ENCODE measurements at places on chromosomes 5 and 9.

GRCh38 chr5:32471784-32472183 is 27.2 kb upstream of the ZFR start:
- no peak for DNase-seq

- DNase-seq, result no peak
Observed at GRCh38 chr9:133167096-133167730, 3.5 kb upstream of the GBGT1 start.

- no peak for DNase-seq
Observed at GRCh38 chr9:36576866-36577265, 4.2 kb downstream of the MELK start.

GRCh38 chr9:26802921-26803320 is 89.7 kb downstream of the CAAP1 start:
- DNase-seq, result no peak

DNA sequence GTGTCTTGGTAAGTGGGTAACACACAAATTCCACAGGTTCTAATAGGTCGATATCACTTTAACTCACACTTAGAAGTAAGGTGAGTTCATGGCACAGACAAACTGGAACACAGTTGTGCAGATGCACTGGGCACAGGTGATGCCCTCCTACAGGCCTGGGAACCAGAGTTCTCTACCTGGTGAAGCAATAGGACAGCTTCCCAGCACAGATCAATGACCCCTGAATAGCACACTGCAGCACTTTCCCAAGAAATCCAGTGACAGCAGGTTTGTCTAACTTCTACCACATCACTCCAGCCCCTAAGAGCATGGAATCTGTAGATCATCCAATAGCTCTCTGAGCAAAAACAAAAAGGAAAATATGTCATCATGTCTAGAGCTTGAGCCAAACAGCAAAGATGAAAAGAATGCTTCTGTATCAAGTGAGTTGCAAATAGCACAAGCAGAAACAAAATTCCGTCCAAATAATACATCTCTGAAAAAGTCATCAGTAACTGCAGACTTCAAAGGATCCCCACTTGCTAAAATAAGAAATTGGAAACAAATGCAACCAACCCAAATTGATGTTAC is 33.5 kb downstream of the MOCS2 start:
- DNase-seq, result no peak

DNA sequence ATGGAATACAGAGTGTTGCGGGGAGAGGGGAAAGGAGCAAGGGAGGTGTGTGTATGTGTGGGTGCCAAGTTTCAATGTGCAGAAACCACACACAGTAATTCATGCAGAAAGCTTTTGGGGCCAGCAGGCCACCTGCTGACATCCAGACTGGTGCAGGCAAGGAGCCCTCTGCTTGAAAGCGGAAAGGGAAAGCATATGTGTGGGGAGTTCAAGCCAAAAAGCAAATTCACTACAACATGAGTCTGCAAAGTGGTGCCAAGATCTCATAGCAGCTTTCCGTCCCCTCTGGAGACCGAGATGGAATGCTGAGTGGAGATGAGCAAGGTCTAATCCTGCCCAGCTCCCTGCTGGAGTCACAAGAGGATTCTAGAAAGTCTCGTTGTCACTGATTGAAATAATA is 159.7 kb upstream of the VLDLR start:
- no peak for DNase-seq

GRCh38 chr5:143694357-143694756 is 117.6 kb upstream of the HMHB1 start:
- DNase-seq, result peak; percentile 43

DNA sequence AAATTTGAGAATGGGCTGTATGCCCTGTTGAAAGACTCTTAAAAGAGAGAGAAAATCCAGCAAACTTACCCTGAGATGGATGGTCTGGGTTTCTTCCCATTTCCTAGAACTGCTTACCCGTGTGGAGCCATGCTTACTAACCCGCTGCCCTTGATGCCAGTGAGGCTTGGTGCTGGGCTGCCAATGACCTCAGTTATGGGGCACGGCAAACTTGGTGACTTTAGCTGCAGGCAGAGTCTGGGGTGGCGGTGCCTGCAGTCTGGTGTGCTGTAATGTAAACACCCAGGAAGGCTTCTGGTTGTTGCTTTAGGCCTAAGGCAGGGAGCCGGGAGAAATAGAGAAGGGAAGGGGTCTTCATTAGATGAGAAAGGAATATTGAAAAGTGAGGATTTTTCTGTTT is 7.3 kb upstream of the TENT4A start:
- no peak for DNase-seq

- peak; percentile 46 for DNase-seq
Observed at GRCh38 chr5:152349683-152350526, 55.2 kb downstream of the NMUR2 start.

DNA sequence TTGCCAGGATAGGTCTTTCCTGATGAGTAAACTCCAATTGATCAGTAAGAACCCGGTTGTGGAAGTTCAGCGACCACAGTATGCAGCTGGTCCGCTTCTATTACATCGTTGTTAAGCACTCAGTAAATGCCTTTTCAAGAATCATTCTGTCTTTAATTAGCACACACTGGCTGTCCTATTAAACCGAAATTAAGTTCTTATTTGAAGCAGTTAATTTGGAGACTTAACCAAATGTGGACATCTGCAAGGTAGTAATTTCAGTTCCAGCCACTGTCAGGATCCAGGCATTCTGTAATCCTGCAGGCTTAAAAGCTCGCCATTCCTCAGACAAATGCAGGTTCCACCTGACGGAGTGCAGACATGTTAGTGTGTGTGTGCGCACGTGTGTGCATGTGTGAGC is 254.6 kb downstream of the IRX2 start:
- no peak for DNase-seq

DNA sequence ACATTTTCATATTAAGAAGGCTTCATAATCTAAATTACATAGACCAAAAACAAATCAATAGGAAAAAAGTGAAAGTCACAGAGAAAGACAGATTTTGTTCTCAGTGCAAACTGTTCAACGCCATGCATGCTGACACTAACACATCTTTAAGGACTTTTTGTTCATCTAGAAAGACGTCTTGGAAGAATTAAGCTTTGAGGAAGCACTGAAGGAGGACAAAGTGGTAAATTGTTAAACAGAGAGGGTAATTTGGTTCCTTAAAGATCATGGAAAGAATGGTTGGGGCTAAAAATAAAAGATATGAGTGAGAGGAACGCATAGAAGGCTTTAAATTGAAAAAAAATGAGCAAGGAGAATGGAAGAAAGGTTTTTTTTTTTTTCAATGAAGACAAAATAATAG is 9.1 kb downstream of the MEGF9 start:
- DNase-seq, result no peak

DNA sequence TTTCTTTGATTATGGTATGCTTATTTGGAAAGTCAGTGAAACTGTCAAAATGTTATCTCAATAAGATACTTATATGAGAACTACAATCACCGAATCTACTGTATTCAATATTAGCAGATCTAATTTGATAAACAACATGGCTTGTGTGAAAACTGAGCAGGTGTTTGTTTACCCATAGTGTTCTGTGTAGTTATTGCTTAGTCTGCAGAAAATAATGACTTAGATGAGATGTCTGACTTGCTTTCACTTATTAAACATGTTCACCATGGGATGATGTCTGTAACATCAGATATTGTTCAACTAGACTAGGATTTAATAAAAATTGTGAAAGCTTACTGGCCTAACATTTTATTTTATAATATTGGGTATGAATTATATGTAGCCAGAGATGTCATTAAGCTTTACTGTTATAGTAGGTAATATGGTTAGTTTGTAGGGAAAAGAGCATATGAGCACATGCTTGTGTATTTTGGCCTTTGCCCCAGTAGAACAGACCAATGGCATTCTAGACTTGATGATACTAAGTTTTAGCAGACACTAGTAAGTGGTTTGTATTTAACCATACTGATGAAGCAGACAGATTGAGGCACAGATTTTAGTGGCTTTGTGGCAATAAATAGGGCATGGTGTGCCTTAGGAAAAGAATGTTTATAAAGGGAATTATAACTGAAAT is 16.4 kb downstream of the SUB1 start:
- no peak for DNase-seq

DNA sequence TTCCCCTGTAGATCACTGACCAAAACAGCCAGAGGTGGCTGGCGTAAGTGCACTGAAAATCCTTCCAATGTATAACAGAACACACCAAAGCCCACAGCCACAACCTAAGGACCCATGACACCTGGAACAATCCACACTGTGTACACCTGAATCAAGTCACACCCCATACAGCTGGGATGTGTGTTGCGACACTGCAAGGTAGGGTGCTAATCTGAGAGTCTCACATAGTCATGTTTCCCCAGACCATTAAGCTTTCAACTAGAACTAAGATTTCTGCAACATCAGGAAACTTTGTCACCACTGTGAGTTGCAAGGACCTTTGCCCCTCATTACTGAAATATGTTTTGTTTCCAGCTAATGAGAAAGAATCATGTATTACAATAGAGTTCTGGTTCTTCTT is 59.4 kb downstream of the MED27 start:
- DNase-seq, result no peak

- DNase-seq, result no peak
Observed at GRCh38 chr9:128903079-128903461, 17.7 kb upstream of the PHYHD1 start.
